Islet precursor cell (in vitro differentiated cells): ENCODE measurements at places on chromosomes 3 and 15.

GRCh38 chr3:125019271-125019670 is 36.5 kb downstream of the HEG1 start:
- no peak for DNase-seq

DNA sequence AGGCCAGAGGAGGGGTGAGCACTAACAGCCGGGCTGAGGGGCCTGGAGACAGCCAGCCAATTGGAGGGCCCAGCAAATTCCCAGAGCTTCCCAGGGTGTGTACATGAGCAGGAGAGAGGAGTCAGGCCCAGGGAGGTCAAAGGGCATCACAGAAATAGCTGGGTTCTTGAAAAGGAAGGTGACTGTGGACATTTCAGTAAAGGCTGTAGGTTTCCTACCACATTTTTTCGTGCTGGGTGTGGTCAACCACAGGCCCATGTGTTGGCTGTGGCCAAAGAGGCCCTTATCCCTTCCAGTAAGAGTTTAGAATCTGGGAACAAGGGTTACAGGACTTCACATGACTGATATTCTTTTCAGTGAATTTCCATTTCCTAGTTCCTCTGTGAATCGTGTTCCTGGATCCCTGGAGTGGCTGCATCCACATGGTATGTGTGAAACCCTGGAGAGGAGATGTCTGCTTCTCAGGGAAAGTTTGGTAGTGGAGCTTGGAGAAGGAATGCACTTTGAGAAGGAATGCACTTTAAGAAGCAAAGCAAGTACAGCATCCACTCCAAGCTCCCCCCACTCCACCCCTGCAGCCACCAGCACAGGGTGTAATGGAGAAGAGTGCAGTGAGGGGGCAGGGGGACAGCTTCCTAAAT is 73.2 kb upstream of the HEG1 start:
- DNase-seq, result peak; percentile 91

DNA sequence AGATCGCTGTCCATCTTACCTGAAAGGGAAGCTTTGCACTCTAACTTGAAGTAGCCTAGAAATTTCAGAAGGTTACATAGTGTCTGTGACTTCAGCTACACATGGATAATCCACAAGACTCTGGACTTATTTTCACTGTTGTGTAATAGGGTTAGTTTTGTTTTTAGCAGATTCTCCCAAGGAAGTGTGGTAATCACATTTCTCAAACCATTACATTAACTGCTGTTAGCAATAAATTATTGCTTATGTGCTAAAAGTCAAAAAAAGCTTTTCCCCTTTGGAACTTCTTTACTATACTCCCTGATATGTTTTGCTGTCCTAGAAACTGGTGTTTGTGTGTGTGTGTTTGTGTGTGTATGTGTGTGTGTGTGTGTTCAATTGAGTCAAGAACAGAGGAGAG is 351.8 kb upstream of the TPRG1 start:
- DNase-seq, result no peak

- DNase-seq, result peak; percentile 76
Observed at GRCh38 chr3:195139091-195139875, 131.7 kb downstream of the XXYLT1 start.

GRCh38 chr3:49158103-49158709 is 7.9 kb downstream of the CCDC71 start:
- peak; percentile 76 for DNase-seq

DNA sequence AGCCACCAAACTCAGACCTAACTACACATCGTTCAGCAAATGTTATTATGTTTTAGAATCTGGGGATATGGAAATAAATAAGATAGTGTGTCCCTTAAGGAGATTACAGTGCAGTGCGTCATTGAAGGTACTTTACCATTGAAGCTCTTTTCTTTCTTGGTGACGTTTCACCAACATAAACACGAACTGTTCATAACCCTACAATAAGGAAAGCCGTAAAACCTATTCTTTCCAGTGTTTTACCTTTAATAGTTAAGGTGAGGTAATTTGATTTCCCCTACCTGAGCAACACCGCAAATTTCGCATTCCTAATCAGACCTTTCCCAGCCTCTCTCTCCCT is 826 bp downstream of the CCDC66 start:
- DNase-seq, result no peak

DNA sequence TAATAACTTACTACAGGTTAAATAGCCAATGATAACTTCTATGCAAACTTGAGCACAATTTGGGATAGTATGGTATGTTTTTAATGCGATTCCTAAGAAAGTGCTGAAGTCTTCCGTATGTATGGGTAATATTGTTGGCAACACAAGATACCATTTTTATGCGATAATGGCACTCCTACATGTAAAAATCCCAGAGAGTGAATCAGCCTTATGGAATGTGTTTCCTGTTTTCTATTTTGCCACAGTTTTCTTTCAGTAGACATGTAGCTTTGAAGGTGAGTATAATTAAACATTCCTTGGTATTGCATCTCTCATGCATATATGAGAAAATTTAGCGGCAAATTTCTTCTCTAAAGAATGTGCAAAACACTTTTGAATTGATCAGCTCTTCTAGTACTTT is 396.8 kb upstream of the AZI2 start:
- DNase-seq, result no peak

DNA sequence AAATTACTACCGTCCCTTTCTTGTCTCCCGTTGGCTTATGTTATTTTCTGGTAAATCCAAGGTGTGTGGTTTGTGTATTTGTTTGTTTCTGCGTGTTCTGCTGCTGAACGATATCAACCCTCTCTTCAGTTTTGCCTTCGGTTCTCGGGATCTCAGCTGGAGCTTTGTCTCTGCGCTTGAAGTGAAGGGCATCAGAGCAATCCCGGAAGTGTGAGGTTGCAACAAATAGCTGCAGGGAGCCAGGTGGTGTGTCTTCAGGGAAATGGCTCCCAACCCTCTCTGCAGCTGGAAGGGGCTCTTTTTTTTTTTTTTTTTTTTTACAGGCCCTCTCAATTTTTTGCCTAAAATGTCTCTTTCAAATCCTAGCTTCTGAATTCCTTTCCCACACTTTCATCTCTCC is 116.4 kb upstream of the RGMA start:
- no peak for DNase-seq

DNA sequence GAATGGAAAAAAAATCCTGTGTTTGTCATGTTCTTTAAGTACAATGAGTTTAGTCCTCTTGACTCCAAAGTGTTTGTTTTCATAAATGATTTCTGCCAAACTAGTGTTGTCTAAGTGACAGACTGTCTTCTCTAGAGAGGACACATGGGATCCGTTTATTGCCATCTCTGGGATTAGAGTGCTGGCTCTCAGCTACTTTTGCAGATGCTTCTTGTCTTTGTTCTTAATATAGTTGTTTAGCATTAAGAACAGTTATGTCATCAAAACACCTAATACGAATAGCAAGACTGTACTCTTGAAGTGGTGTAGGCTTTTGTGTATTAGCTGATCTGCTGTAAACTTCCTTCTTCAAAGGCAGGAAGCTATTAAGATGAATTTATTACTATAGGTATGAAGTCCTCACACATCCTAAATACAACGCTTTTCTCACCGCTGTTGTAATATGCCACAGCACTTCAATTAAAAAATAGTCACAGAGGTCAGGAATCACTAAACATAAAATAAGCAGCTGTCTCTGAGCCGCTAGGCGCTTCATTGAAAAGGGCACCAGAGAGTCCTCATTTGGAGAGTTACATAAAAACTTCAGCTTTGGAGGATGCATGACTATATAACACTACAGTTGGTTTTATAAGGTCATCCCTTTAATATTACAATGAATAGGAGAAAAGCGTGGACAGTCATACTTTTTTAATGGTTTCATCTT is 128.3 kb upstream of the ZNF385D start:
- DNase-seq, result no peak

DNA sequence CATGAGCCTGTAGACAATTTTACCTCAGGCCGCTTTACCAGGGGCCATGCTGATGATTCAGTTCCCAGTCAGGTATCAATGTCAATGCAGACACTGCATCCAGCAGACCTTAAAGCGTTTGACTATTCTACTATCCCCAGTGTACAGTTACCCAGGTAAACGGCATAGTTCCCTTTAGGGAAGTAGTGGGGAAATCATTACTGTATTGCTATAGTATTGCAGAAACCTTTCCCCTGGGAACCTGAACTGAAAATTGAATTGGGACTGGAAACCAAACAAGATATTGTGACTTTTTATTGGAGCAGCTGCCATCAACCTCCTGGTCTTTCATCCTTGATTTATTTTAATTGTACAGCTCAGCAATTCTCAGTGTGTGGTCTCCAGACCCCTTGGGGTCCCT is 6.6 kb upstream of the INAFM2 start:
- no peak for DNase-seq

GRCh38 chr3:160184655-160185054 is 40.6 kb upstream of the C3orf80 start:
- no peak for DNase-seq

- DNase-seq, result no peak
Observed at GRCh38 chr3:128559486-128560225, 66.7 kb upstream of the GATA2 start.

DNA sequence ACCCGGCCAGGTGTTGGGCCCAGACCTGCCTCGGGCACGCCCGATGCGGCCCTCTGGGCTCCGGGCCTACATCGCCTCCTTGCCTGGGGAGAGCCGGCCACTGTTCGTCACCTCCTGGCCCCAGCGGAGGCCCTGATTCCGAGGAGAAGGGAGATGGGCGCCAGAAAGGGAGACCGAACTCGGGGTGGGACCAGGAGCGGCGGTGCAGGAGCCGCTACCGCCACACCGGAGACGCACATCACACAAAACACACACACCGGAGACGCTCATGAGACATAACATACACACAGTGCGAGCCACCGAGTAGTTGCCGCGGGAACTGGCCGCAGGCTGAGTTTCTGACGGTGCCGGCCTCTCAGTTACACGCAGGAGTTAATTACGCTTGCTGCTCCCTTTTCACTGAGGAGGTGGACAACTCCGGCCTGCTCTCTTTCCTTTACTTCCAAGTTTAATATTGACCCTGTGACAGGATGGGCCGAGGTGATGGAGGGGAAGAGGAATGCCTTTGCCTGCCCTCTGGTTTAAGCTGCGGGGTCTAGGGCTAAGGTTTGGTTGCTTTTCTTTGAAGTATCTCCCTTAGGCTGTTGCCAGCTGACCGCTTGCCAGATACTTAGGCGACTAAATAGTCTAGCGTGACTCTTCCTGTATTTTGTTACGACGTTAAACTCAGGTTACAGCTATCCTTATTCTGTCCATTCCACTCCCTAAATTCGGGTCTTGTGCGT is 570 bp downstream of the PCNP start:
- peak; percentile 77 for DNase-seq

GRCh38 chr3:111571907-111572460 is 23.2 kb downstream of the ZBED2 start:
- no peak for DNase-seq

GRCh38 chr3:188360364-188360881 is 206.5 kb downstream of the LPP start:
- DNase-seq, result no peak

GRCh38 chr15:73398861-73399260 is 30.1 kb upstream of the HCN4 start:
- DNase-seq, result no peak

DNA sequence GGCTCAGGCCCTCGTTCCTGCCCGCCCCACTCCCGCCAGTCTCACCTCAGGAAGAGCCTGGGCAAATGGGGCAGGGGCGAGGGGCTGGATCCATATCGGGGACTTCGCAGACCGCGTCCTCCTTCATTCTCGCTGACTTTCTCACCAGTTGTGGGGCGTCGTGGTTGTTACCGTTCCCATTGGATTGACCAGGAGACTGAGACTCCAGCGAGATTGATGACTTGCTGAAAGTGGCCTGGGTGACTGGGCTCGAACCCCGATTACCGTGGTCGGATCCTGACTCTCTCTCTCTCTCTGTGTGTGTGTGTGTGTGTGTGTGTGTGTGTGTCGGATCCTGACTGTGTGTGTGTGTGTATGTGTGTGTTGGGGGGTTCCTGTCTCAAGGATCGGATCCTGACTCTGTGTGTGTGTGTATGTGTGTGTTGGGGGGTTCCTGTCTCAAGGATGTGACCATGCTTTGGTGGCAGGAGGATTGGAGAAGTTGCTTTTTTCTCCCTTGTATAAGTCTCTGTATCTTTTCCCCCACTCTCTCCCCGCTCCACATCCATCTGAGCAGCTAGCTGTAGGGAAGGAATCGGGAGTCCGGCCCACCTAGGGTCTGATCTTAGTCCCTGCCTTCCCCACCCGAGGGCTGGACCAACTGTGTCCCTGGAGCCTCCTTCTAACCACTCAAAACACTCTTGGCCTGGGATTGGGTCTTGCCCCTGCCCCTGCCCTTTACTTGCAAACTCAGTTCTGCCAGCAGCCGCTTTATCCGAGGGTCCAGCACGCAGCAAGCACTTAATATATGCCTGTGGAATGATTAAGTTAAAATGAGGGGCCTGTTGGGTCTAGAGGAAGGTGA is 603 bp downstream of the PLEKHO2 start:
- DNase-seq, result peak; percentile 76

GRCh38 chr3:177563243-177563780 is 366.0 kb upstream of the TBL1XR1 start:
- DNase-seq, result no peak

DNA sequence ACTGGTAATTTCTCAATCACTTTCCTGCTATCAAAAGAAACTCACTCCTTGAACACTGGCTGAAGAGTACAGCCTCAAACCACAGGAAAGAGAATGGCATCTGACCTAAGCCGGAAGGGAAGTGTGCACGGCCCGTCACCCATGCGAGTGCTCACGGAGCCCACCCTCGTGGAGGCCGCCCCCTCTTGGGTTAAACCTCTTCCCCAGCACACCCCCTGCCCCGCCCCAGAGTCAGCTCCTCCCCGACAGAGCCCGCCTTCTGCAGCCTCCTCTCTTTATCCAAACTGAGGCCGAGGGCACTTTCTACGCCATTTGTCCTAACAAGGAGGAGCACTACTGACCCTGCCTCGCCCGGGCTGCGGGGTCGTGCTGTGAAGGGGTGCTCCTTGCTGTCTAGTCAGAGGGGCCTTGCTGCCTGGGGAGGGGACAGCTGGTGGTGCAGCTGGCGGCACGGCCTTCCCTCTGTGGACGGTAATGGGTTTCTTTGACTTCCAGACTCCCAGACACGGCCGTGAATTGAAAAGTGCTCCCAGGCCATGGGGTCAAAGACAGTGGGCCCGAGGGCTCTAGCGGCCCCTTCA is 137.7 kb downstream of the NSMCE3 start:
- no peak for DNase-seq

GRCh38 chr3:72520690-72521308 is 327.4 kb downstream of the SHQ1 start:
- no peak for DNase-seq

DNA sequence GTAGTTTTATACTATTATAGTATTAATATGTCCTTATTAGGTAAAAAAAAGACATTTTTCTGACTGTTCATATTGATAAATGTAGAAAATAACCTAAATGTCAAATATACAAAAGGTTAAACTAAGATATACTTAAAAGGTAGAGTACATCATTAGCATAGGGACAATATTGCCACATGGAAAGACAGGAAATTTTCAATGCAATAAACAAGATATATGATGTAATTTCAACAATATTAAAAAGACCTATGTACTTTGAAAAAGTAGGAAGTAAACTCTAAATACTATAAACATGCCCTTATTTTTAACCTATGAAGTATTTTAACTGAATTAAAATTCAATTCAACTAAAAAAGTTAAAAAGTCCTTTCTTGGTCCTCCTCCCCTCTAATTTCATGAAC is 1.9 kb downstream of the SPG11 start:
- no peak for DNase-seq

GRCh38 chr15:59017449-59017848 is 30.0 kb downstream of the RNF111 start:
- no peak for DNase-seq
